ENCODE measurements at places on chromosomes 1 and 21.

DNA sequence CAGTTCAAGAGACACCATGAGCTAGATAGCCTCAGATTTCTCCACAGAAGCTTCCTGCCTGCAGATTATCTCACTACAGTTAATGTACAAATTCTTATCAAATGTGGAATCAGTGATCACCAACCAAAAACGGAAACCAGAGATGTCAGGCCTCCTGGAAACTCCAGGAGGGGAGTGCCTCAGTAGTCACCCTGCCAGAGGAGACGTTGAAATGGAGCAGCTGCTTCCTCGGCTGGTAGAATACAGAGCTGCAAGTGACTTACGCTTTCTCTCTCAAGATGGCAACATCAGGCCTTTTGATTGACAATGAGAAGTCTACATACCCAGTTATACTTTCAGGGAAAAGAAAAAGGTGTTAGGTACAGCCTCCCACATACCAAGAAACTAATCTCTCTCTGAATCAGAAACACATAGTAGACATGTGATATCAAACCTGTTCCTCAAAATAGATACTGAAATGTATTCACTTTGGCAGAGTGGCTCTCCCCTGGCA is 52.2 kb downstream of the ACP6 start:
- DNase-seq, result no peak

- no peak for DNase-seq
Measured at GRCh38 chr21:20419772-20420171, 578.4 kb upstream of the NCAM2 start.

DNA sequence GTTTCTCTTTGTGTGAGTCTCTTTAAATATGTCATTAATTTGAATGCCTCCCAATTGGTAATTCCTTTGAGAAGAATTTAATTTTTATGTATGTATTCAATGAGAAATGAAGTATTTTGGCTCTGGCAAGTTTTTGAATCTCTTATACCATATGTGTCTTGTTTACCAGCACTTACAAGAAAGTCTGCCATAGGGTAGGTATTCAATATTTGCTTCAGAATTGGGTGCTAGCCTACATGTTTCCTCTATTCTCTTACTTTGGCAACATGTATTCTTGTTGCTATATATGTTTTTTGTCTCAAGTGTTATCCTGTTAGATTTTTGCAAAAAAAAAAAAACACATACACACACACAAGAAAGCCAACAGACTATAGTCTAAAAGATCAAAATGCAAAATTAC is 350.5 kb upstream of the PRMT6 start:
- DNase-seq, result no peak

DNA sequence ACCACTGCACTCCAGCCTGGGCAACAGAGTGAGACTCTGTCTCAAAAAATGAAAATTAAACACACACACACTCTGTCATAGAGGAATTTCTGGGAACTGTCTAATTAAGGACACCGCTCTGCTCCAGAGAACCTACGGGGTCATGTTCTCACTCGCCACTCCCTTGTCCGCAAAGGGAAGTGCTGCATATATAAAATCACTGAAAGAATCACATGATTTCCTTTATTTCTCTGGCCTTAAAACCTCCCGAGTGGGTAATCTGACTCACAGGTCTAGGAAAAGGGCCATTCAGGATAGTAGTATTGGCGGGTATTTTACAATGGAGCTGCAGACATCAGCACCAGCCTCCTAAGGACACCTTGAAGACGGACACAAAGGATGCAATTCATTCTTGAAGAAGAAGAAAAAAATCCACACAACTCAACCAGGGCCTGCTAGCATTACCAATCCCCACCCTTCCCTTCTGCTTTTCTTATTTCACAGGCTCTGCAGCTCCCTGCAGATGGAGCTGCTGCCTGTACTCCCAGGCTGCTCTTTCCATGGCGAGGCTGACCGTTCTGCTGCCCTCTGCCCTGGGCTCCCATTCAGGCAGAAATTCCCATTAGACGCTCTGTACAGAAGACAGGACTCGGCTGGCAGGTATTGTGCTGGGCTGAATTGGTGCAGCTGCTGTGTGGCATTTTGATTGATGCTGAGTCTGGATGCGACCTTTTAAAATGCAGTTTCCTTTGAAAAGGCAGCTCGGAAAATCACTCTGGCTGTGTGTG is 53.3 kb upstream of the FAM89A start:
- peak; percentile 22 for DNase-seq

DNA sequence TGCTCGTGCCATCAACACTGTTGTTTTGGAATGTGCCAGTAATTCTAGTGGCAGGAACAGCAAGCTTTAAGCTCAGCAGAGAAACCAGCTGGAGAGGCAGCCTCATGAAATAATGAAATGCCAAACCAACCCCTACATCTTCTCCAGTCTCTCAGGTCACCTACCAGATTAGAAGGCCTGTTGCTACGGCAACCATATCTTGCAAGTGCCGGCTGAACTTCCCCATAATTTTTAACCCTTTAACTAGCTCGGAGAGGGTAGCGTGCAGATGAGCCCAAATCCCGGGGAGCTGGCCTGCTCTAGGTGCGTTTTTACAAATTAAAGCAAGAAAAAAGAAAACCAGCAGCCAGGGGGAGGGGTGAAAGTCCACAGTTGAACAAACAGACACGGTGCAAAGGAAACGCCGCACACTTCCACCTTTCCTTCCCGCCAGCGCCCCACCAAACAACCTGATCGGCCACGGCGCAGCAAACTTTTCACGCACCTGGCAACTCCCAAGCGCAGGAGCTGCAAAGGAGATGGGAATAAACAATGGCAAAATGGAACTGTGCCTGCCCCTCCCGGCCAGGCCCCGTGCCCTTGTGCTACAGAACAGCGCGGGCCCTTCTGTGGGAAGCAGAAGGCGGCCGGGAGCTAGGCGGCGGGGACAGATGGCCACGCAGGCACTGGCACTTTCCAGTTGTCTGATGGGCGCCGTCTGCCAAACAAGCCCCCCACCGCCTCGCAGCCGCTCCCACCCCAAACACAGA is 50.1 kb downstream of the SSBP3 start:
- DNase-seq, result no peak

- no peak for DNase-seq
Measured at GRCh38 chr21:31518580-31518979, 140.9 kb upstream of the SOD1 start.

GRCh38 chr1:81678779-81679178 is 122.0 kb upstream of the ADGRL2 start:
- DNase-seq, result no peak

DNA sequence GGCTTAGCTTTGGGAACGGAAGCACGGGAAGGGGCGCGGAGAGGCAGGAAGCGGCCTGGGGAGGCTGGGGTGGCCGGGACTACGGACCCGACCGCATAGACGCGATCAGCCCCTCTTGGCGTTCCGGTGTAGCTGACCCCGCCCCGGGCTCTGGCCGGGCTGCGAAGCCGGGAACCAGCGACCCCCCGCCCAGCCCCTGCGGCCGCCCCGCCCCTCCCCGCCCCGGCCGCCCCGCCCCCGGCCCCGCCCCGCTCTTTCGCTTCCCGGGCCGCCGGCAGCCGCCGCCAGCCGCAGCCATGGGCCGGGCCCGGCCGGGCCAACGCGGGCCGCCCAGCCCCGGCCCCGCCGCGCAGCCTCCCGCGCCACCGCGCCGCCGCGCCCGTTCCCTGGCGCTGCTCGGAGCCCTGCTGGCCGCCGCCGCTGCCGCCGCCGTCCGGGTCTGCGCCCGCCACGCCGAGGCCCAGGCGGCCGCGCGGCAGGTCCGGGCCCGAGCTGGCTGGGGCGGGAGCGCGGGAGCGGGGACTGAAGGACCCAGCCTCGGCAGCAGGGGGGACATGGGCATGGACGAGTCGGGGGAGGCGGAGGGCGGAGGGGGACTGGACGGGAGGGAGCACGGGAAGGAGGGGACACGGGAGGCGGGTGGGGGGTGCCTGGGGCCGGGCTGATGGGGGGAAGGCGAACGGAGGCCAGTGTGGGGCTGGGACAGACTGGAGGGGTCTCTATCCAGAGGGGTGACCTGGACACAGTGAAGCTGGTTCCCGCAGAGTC is at the start of gene SELENON:
Gene SELENON (plus strand): TSS at position 259 of the 768 bp plus-strand sequence. CDS start 38 bp downstream, at position 297.
- peak; percentile 35 for DNase-seq

- peak; percentile 40 for DNase-seq
Measured at GRCh38 chr1:89519779-89520358, 4.8 kb upstream of the LRRC8B start.

GRCh38 chr1:112536561-112536960 is 27.8 kb downstream of the WNT2B start:
- DNase-seq, result no peak

DNA sequence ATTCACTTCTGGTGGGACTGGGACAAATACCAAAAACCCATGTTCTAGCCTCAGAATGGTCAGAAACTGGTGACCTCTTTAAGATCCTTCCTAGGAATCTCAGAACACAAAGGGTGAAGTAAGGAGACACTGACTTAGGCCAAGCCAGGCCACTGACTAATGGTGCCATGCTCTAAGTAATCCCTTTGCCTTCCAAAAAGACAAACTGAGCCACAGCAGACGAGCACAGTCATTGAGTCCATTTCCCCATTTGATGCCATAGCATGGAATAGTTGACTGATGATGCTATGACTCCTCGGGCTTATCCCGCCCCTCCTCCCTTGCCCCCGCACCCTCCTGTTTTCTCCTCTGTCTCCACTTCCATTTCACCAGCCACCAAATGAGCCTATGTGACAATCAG is 145.8 kb upstream of the ZNF648 start:
- no peak for DNase-seq

- DNase-seq, result no peak
Measured at GRCh38 chr1:11944358-11944931, 9.9 kb downstream of the PLOD1 start.

DNA sequence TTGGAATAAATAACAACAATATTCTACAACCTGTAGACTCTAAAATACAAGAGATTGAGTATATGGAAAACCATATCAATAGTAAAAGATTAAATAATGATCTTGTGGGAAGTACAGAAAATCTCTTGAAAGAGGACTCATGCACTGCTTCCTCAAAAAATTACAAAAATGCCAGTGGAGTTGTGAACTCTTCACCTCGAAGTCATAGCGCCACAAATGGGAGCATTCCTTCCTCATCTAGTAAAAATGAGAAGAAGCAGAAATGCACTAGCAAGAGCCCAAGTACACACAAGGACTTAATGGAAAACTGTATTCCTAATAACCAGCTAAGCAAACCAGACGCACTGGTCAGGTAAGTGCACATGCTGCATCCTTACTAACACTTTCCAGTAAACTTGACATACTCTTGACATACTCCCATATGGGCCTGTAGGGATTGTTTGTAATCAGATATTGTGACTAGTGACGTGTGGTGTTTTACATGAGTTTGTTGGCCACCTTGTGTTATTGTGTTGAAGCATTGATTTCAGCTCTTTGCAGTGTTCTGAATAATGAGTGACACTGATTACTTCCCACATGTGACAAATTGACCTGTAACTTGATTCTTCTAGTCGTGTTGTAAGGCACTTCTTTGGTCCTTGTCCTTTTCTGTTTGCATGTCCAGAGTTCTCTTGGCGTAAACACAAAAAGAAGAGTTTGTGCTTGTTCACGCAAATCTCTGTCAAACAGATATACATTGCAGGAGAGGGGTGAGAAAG is 28.0 kb downstream of the MACO1 start:
- DNase-seq, result no peak

DNA sequence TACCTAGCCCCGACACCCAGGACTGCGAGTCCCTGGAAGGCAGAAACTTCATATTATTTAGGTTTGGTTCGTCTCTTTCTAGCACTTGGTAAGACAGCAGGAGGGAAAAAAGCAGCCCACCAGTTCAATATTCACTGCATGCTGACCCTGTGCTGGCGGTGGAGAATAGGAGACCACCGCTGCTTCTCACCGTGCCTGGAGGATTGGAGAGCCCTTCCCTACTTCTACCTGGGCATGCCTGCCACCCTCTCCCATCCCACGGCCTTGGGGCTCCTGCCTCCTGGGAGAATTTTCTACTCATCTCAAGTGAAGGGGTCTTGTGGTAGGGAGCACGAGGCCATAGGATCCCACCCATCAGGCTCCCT is 5.4 kb downstream of the MTHFR start:
- DNase-seq, result no peak

DNA sequence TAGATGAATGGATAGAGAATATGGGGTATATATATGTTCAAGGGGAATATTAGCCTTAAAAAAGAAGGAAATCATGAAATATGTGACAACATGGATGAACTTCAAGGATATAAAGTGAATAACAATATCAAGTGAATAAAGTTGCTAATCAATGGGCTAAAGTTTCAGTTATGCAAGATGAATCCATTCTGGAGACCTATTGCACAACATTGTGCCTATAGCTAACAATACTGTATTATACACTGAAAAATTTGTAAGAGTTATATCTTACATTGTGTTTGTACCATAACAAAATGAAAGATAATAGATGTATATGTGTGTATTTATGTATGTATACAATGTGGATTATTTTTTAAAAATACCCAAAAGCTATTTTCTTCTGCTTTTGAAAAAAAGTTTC is 96.3 kb upstream of the DPYD start:
- no peak for DNase-seq

DNA sequence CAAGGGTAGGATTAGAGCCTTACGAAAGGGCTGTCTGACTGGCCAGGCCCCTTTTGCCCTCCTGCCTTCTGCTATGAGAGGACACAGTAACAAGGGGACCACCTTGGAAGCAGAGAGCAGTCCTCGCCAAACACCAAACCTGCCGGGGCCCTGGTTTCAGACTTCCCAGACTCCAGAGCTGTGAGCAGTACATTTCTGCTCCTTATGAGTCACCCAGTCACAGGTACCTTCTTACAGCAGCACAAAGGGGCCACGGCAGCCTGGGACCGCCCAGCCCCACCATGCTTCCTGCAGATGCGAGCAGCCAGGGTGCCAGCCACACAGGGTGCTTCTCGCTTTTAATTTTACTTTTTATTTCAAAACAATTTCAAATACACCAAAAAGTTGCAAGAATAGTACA is 17.2 kb upstream of the POFUT2 start:
- DNase-seq, result no peak

DNA sequence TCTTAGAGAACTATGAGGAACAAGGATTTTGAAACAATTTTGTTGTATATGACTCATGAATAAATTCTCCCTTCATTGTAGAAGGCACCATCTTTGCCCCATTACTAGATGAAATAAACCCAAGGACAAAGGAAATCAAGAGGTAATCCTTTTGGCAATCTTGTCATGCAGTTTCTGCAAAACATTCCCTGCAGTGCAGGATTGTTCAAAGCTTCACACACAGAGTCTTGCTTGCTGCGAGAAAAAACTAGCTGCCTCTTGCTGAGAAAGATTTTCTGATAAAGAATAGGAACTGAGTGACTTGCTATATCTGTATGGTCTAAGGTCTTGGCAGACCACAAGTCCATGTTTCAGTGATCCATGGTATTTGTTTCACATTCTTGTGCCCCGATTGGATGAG is 657.4 kb upstream of the ADGRL4 start:
- DNase-seq, result no peak

- DNase-seq, result peak; percentile 61
Measured at GRCh38 chr1:27979151-27979858, 19.5 kb downstream of the XKR8 start.

Data from ACHN (cell line).